Sigmoid colon (tissue), 7 donors: ENCODE measurements at places on chromosomes 5 and 9. TPM values are rescaled to one million over a fixed set of nuclear protein-coding genes. Genes with fewer than 3 reads are reported as not detected.
A peak's percentile ranks its signal among the peaks of the same experiment; 100 is the strongest.

GRCh38 chr5:90201923-90202322 lies 207.6 kb downstream of the CETN3 start:
- DNase-seq, result no peak

GRCh38 chr5:88829054-88829453 lies 53.9 kb downstream of the MEF2C start:
- DNase-seq, result no peak

- DNase-seq, result no peak
These were observed 45.9 kb downstream of the ANXA2R start for GRCh38 chr5:42994246-42994554.

SLC46A2 gene
- not detected for total RNA-seq

ARHGEF37 gene
- 37.1 TPM for total RNA-seq

- no peak for DNase-seq
These were observed 199.6 kb downstream of the SYK start for GRCh38 chr9:91001146-91001611.

SH3RF2 gene
- total RNA-seq, result 1.4 TPM

DNA sequence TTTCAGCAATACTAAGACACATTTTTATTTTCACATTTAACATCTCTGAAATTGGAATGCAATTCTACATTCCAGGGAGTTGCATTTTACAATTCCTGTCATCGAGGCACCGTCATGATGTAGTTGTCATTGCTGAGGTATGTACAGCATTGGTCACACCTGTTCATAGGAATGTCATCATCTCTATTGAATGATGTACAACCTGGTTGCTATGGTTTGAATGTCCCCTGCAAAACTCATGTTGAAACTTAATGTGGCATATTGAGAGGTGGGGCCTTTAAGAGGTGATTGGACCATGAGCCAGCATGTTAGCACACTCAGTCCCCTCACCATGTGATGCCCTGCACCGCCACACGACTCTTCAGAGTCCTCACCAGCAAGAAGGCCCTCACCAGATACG lies 103.1 kb downstream of the CEMIP2 start:
- DNase-seq, result no peak

DNA sequence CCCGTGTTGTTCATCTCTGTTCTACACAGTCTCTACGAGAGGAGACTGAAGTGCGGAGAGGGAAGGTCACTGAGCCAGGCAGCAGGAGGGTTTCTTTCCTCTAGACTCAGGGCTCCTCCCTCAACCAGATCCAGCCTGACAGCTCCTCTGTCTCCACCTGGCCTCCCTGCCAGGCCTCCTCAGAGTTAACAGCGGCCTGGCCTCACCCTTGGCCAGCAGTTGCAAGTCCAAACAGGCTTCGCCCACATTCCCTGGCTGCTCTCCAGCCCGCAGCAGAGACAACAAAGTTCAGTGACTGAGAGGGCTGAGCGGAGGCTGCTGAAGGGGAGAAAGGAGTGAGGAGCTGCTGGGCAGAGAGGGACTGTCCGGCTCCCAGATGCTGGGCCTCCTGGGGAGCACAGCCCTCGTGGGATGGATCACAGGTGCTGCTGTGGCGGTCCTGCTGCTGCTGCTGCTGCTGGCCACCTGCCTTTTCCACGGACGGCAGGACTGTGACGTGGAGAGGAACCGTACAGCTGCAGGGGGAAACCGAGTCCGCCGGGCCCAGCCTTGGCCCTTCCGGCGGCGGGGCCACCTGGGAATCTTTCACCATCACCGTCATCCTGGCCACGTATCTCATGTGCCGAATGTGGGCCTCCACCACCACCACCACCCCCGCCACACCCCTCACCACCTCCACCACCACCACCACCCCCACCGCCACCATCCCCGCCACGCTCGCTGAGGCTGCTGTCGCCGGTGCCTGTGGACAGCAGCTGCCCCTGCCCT lies at the start of gene HRCT1:
HRCT1 (plus strand) TSS at position 291 of the 768 bp plus-strand sequence; CDS start at position 377, 86 bp downstream.
- DNase-seq, result peak; percentile 96

- DNase-seq, result no peak
These were observed 1.9 kb downstream of the CD14 start for GRCh38 chr5:140631036-140631417.

TMEM215 gene
- not detected for total RNA-seq

GLRA1 gene
- total RNA-seq, result not detected

TLR4 gene
- 14.9 TPM for total RNA-seq

DNA sequence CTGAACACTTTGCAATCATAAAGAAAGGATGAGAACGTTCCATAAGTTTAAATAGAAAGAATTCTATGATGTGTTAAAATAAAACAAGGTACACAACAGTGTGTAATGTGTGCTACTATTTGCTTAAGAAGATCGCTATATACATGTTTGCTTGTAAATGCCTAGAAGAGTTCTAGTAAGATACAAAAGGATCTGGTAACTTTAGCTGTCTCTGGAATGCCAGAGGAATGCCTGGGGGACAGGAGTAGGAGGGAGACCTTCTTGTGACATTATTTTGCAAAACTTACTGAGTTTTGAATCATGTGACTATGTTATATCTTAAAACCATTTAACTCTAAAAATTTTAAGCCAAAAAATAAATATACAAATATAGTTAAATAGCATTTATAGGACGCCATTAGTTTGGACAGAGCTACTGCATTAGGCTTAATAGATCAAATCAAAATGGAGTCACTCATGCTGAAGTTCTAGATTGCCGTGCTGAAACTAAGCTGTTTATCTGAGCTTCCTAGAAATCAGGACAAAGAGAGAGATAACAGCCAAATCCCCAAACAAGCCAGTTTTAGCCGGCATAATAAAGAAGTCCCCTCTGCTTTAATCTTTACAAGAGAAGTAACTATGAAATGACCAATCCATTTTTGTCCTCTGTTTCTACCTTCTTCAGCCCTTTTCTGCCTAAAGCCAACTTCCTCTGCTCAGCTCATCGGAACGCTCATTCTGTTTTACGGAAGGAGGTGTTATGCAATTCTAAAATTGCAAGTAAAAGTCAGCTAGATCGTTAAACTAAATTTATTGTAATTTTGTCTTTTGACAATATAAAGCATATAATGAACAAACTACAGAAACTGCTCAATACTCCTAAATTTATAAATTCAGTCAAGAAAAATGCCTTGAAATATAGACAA lies 44.8 kb downstream of the LIX1 start:
- no peak for DNase-seq

- peak; percentile 93 for DNase-seq
These were observed 72.7 kb upstream of the ORM1 start for GRCh38 chr9:114250235-114250568.

INVS gene
- 41.3 TPM for total RNA-seq

DNAI1 gene
- not detected for total RNA-seq

ADAMTS19 gene
- total RNA-seq, result 2.1 TPM

DNA sequence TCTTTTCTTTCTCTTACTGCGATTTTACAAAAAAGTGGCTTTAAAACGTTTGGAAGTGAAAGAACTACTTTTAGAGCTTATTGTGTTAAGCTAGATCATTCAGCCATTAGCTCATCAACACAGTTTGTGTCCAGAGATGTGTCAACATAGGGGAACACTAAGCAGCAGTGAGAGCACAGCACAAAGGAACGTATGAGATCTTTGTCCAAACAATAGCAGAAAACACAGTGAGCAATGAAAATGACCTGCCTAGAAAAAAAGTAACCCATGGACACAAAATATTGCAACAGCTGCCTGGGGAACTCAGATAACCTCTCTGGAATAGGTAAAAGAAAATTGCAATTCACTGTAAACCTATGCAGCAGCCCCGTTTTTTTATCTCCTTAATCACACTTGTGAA lies 372.5 kb downstream of the ARHGEF28 start:
- no peak for DNase-seq

PLEKHG4B gene
- 1.9 TPM for total RNA-seq

NMUR2 gene
- total RNA-seq, result not detected
